ENCODE measurements at places on chromosomes 4 and X. TPM values are rescaled to one million over a fixed set of nuclear protein-coding genes. Genes with fewer than 3 reads are reported as not detected.

Gene LNX1
- 55.3 TPM for total RNA-seq

Gene SLC26A1
- 0.83 TPM for total RNA-seq

Gene MTTP
- total RNA-seq, result 204 TPM

Gene CENPI
- 3.6 TPM for total RNA-seq

Gene RBM3
- total RNA-seq, result 178 TPM

Gene PCDH19
- 0.66 TPM for total RNA-seq

Gene CLNK
- not detected for total RNA-seq

Gene KIF4A
- 6.3 TPM for total RNA-seq

Gene TMPRSS11D
- total RNA-seq, result not detected

Gene FRMD7
- total RNA-seq, result not detected

Gene MAGED4
- 12.6 TPM for total RNA-seq

Gene USP17L25
- not detected for total RNA-seq

Gene USP11
- total RNA-seq, result 66.8 TPM

Gene TMEM144
- 67.1 TPM for total RNA-seq

Gene SPIN2A
- 0.80 TPM for total RNA-seq

Gene FGA
- not detected for total RNA-seq

Gene HMGN5
- 5.8 TPM for total RNA-seq

Gene RGS12
- 24.3 TPM for total RNA-seq

Gene CYLC1
- not detected for total RNA-seq

Gene FATE1
- total RNA-seq, result not detected

Gene SUV39H1
- 7.4 TPM for total RNA-seq

Gene SPANXN4
- total RNA-seq, result not detected

Gene SERTM2
- not detected for total RNA-seq

Gene PRDM8
- total RNA-seq, result 0.35 TPM

Gene MAGEC1
- not detected for total RNA-seq

Gene TECRL
- total RNA-seq, result not detected

Gene ERCC6L
- 0.54 TPM for total RNA-seq

Gene IGSF1
- total RNA-seq, result not detected

Gene DGKK
- total RNA-seq, result not detected

Gene NMU
- not detected for total RNA-seq

Gene FGB
- total RNA-seq, result not detected

Gene NPFFR2
- not detected for total RNA-seq

Gene SSX2
- not detected for total RNA-seq

Gene SPANXB1
- not detected for total RNA-seq

Gene HSFX1
- total RNA-seq, result 3.8 TPM

Gene TMPRSS11A
- total RNA-seq, result not detected

Gene RASSF6
- total RNA-seq, result 37.3 TPM

Gene AMBN
- total RNA-seq, result not detected

Gene GPR82
- not detected for total RNA-seq

Gene PNMA5
- not detected for total RNA-seq

Gene ARAP2
- total RNA-seq, result 87.7 TPM

Gene SH3RF1
- 23.1 TPM for total RNA-seq

Gene RASL11B
- not detected for total RNA-seq

Gene TMEM255A
- not detected for total RNA-seq

Gene GAB3
- 3.5 TPM for total RNA-seq

Gene TCEAL2
- total RNA-seq, result not detected

Gene GABRE
- total RNA-seq, result 122 TPM

Gene SLC34A2
- 5.2 TPM for total RNA-seq

Gene SORCS2
- total RNA-seq, result 9.9 TPM

Gene WDR19
- total RNA-seq, result 11.0 TPM

Gene ARHGEF9
- 34.2 TPM for total RNA-seq
